ENCODE measurements at places on chromosomes 16 and 17.

- DNase-seq = no peak
Observed at GRCh38 chr17:36697903-36698530, 96.6 kb downstream of the MRM1 start.

DNA sequence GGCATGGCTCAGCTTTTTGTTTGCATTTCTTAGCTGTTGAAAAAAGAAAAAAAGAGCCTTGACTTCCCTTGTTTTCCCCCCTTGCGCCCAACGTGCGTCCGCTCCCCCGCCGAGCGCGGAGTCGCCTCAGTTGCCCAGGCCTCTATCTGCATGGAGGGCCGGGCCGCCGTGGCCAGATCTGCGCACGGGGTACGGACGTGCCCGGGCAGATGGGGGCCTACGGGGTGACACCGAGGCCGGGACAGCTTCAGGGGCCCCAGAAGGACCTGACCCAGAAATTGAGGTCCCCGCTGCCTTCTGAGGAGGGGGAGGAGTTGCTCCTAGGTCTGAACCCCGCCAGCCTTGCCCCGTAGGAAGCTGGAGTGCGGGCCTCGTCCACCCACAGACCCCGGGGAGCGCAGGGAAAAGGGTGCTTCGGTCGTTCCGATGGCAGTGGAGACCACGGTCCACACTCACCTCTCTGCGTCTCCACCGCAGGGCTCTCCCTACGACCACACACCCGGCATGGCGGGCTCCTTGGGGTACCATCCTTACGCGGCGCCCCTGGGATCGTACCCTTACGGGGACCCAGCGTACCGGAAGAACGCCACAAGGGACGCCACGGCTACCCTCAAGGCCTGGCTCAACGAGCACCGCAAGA, 1.5 kb downstream of the IRX5 start:
- no peak for DNase-seq

DNA sequence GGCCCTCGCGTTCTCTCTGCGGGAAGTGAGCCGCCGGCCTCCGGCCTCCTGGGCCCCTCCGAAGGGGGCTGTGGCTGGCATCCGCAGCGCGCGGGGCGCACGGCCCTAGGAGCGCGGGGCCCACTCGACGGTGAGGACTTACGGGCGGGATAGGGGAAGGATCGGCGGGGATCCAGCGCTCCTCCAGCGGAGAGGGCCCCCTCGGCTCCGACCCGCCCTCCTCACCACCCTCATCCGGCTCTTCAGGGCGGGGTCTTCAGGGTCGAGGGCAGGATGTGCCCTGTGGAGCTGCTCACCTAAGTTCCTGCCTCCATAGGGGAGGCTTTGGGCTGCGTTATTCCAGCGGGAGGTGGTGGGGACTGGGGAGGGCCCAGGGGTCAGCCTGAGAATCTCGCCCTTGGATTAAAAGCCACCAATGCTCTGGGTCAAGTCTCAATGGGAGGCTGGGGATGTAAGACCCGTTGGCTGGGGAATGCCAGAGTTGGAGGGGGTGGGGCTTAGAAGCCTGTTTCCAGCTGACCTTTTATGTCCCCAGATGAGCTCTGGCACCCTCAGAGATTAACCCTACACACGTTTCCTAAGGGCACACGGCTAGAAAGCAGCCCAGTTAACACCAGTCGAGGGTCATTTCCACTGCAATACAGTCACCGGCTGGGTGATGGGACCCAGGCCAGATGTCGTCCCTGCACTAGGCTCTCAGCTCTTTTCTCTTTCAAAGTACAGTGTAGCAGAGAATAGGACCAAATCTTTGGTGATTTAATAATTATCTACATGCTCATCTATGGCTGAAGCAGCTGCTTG, 13.4 kb downstream of the TBX2 start:
- no peak for DNase-seq

- DNase-seq = no peak
Observed at GRCh38 chr16:1903220-1903574, 15.0 kb downstream of the HS3ST6 start.

GRCh38 chr17:34758316-34758715, 178.9 kb downstream of the TMEM132E start:
- DNase-seq = no peak

GRCh38 chr17:30323895-30324319, 9.9 kb downstream of the TMIGD1 start:
- no peak for DNase-seq

DNA sequence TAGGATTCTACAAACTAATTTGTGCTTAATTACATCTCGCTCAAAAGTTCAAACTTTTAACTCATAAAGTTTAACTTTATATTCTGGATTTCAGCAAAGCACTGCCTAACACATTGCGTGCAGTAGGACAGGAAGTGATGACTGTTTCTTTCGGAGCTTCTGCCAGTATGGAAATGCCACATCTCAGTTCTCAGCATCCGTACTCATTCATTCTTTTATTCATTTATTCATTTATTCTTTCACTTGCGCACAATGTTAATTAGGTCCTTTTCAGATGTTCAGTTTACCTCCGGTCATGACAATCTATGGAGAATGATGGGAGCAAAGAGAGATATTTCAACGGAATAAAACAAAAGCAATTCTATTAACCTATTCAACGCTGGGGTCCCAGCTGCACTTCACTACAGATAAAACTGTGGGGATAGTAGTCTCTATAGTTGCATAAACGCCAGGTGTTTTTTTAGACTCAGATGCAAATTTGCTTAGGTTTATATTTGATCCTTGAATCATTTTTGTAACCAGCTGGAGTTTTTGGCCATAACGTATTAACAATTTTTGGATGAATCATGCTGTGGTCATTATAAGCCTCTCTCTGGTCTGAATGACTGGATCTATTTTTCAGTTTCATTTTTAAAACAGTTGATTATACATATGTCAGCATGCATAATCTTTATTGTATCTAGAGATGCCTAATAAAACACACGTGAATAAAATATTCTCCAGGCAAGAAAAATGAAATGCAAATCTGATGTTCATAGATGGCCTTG, 143.9 kb downstream of the KCNJ2 start:
- no peak for DNase-seq

DNA sequence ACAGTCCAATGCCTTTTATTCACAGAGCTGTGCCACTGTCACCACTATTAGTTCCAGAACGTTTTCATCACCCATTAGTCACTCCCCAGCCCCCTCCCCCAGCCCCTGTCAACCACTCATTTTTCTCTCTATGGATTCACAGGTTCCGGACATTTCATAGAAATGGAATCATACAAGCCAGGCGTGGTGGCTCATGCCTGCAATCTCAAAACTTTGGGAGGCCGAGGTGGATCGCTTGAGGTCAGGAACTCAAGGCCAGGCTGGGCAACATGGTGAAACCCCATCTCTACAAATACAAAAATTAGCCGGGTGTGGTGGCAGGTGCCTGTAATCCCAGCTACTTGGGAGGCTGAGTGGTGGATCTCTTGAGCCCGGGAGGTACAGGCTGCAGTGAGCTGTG, 759 bp upstream of the PAM16 start:
- no peak for DNase-seq

GRCh38 chr16:4704491-4704890, 11.1 kb downstream of the NUDT16L1 start:
- no peak for DNase-seq
